Activated CD8-positive, alpha-beta T cell treated with anti-CD3 and anti-CD28 coated beads, Interleukin-2, amount 10 ng/mL, durations not matched to agents 7 days and 5 days (primary cell): ENCODE measurements at places on chromosomes 1 and 21.

GRCh38 chr1:173768827-173769226 lies 54.0 kb downstream of the KLHL20 start:
- no peak for DNase-seq

DNA sequence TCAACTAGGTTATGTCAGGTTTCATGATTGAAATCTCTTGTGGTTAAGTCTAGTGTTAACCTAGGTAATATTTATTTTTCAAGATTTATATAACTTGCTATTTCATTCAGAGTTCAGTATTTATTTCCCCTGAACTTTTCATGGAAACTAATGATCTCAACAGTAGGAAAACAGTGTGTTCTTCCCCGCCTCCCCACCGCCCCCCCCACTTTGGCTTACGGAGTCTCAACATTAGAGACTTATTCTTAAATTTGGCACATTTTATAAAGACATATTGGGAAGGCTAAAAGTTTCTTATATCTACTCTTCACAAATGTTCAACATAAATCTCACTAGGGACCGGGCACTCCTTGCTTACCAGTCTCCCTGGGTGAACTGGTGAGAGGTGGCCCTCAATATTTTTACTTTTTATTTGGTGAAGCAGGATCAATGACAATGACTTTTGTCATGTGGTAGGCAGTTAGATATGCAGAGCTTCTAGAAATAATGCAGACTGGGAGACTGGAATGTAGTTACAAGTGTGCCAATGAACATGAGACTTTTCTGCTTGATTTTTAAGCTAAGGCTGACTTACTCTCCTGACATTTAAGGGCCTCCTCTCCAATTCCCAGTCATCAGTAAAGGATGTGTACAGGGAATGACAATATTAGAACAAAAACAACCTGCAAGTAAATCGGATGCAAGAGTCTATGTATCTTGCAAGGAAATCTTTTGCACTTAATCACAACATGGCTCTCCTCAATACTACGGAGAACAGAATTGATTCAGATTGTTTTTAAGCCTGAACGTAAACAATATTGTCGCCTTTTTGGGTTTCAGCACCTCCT lies 1.7 kb upstream of the MAN1A2 start:
- DNase-seq: no peak

GRCh38 chr1:180046674-180047073 lies 92.1 kb downstream of the CEP350 start:
- DNase-seq: no peak

DNA sequence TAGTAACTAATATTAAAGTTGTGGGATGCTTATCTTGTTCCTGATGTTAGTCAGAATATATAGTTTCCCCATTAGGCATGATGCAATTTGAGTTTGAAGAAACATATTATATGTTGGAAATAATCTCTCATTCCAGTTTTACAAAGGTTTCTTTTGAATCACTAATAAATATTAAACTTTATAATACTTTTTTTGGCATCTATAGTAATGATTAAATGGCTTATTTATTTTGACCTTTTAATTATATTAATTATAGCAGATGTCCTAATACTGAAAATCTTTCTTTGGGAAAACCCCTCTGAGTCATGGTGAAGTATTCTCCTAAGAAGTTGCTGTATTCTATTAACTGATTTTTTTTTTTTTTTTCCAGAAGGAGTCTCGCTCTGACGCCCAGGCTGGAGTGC lies 28.5 kb upstream of the PTGS2 start:
- no peak for DNase-seq

- no peak for DNase-seq
Observed at GRCh38 chr1:184813528-184814089, 59.0 kb upstream of the EDEM3 start.

DNA sequence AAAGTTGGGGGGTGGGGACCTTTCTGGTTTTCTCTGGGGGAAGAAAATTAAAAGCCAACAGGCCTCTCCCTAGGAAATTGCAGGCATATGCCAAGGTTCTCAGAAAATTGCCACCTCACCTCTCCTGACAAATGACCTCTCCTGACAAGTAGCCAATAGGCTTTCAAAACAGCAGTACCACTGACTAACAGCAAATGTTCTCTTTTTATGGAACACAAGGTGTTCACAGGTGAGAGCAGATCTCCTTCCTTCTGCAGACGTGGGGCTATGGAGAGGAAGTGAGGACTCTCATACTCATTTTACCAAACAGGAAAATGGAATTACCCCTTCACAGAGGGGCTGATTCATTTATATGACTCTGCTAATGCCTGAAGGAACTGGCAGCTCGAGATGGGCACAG lies 32.7 kb upstream of the SUCO start:
- no peak for DNase-seq

- DNase-seq: no peak
Observed at GRCh38 chr21:25191141-25191540, 416.1 kb downstream of the MRPL39 start.

- no peak for DNase-seq
Observed at GRCh38 chr1:57623791-57624538, 200.1 kb upstream of the DAB1 start.

GRCh38 chr1:44637702-44638411 lies 36.4 kb downstream of the TMEM53 start:
- DNase-seq: no peak

GRCh38 chr1:115183158-115183557 lies 93.9 kb upstream of the TSPAN2 start:
- no peak for DNase-seq

DNA sequence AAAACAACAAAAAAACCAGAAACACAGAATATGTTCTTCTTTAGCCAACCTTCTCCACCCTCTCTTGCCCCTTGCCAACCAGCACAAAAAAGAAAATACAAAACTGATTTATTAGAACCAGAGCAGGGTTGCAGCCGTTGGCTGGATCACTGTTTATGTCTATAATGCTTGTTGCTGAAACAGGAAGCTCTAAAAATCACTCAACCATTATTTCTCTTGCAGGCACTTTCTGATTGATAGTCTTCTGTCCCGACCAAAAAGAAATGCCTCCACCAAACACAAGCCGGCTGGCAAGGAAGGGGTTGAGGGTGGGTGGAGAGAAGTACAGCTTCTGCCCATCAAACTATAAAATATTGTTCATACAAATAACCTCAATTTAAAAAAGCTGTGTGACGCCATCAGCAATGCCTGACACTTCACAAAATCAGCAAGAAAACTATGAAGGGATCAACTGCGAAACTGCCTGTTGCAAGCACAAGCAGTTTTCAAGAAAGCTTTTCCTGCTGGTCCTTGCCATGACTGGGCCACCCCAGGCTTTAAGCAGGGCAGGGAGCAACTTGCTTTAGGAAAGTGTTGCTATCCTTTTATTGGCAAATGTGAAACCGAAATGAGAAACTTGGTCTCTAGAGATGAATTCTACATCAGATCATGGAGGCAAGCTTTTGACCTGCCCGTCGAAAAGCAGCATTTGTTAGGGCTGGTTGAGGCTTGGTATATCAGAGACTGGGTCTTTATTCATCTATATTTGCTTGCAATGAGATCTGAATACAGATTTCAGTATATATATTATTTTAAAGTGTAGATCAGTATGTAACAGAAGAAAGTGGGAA lies 174.2 kb downstream of the RUNX1 start:
- no peak for DNase-seq

- DNase-seq: no peak
Observed at GRCh38 chr1:53180226-53180625, 16.4 kb upstream of the CPT2 start.

DNA sequence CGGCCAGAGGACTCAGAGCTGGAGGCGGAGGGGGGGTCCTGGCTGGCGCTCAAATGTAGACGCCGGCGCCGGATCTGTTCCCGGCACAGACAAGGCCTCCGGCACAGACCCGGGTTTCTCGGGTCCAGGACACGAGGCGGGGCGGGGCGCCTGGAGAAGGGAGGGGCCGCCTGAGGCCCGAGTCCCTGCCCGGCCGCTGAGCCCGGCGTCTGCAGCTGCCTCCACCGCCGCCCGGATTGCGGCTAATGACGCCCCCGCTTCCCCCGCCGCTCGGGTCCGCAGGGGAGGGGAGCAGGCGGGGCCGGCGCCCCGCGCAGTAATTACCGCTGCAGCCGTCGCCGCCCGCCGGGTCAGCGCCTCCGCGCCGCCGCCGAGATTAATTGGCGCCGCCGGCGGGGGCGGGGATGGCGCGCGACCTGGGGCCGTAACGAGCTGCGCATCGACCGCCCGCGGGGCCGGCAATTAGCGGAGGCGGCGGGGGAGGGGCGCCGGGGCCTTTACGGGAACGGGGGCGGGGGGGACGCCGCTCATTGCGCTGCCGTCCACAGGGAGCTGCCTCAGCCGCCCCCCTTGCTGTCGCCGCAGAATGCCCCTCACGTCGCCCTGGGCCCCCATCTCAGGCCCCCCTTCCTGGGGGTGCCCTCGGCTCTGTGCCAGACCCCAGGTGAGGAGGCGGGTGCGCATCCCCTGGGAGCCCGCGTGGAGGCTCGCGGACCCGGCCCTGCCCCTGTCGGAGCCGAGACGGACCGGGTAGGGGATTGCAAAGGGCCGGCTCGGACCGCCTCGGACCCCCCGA lies 17.3 kb downstream of the NOC2L start:
- no peak for DNase-seq

DNA sequence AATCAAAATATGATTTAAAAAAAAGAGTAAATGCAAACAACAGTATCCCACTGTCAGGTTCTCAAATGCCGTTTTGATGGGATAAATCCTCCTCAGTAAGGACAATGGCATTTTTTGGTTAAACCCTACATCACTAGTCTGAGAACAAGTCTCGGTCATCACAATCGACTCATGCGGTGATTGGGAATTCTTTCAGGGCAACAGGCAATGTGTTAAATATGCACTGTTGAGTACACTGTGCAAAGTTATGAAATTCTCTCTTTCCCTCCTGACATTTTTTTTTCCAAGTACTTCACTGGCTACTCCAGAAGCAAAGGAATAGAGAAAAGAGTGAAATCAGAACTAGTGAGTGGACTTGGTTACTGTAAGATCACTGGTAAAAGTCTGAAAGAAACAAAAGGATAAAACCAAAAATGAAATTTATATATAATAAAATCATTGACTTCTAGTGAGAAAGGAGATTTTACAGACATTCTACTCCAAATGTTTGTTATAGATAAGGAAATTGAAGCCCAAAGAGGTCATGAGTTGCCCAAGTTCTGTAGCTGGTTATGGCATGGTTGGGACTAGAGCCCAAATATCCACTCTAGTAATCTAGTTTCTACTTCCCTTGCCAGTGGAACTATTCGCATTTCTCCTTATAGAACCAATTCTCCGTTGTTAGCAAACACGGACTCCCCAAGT lies 111.3 kb downstream of the TGFBR3 start:
- DNase-seq: no peak

- DNase-seq: no peak
Observed at GRCh38 chr1:212655668-212656440, 43.8 kb downstream of the BATF3 start.

DNA sequence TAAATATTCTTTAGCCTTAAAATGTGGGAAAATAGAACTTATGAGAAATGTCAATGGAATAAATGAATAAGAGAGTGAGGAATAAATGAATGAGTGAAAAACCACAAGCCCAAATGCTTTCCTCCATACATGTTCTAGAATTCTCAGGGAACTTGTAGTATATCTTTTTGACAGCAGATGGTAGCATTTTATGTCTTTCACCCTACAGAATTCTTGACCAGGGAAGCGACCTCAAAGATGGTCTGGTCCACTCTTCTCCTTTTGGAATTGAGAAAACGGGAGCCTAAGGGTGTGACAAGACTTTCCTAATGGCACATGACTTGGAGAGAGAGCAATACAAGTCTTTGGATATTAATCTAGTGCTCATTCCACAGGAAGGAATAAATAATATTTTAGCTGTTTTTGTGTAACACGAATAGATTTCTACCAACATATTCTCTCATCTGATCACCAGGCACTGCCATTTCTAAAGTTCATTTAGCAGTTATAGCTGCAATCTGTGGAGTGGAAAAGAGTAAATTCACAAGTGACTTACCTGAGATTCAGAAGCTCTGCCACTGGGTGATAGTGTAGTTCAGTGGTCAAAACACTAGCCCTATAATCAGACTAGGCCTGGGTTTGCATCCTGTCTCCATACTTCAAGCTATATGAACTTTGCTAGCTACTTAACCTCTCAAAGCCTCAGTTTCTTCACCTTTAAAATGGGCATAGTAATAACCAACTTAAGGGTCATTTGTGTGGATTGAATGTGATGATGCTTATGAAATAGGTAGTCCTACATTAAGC lies 15.0 kb upstream of the F5 start:
- no peak for DNase-seq

DNA sequence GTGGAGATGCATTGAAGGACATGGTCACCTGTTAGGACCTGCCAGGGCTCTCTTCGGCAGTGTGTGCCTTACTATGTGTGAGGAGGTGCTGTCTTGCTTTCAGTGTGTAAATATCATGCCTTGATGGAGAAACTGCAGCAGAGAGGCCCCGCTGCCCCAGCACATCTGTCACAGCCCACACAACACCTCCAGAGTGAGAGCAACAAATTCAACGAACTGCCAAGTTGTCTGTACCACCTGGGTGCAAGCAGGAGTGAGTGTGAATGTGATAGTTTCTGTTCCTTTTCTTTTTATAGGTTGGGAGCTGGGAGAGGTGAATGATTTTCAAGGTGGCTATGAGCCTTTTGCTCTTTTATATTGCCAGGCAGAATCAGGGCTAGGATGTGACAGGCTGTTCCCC lies 114.6 kb upstream of the KIAA0040 start:
- DNase-seq: no peak

DNA sequence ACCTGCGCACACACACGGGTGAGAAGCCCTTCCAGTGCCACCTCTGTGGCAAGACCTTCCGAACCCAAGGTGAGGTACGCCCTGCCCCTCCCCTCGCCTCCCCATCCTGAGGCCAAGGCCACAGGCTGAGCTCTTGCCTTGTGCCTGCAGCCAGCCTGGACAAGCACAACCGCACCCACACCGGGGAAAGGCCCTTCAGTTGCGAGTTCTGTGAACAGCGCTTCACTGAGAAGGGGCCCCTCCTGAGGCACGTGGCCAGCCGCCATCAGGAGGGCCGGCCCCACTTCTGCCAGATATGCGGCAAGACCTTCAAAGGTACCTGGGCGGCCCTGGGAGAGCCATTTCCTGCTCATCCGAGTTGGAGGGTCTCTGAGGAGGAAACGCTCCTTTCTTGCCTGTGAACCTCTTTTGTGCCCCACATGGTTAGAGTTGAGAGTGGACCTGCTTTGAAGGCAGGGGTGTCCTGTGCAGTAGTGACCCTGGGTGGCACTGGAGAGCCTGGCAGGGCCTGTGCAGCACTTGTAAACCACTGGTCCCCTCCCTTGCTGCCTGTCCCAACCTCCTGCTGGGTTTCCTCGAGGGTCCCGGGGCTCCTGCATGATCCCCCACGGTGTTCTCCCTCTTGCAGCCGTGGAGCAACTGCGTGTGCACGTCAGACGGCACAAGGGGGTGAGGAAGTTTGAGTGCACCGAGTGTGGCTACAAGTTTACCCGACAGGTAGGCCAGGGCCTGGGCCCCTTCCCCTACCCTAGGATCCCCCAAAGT lies 8.5 kb downstream of the ZBTB48 start:
- no peak for DNase-seq

DNA sequence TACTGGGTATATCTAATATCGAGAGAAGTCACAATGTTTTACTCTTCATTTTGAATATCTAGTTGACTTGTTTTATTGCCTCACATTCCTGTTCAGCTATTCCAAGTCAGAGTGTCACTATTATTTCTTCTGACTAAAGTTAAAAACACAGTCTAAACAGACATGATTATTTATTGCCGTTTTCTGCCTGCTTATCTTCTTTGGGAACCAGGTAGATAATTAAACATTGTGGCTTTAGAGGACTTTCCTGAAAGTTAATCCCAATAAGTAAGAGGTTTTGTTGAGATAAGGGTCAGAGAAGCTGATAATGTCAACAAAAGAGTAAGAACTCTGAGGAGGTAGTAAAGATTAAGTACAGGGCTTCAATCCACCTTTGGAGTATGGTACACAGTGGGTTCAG lies 53.8 kb downstream of the PCNX2 start:
- no peak for DNase-seq
